ENCODE measurements at places on chromosomes 6 and 20. TPM values are rescaled to one million over a fixed set of nuclear protein-coding genes. Genes with fewer than 3 reads are reported as not detected.

Gene BNIP5
- polyA plus RNA-seq = not detected

Gene NKX2-2
- polyA plus RNA-seq = 0.22 TPM

Gene TRAPPC3L
- polyA plus RNA-seq = 0.66 TPM

Gene CENPW
- polyA plus RNA-seq = 38.3 TPM

Gene CDH26
- 1.6 TPM for polyA plus RNA-seq

Gene NKAIN4
- polyA plus RNA-seq = 9.6 TPM

Gene TSPO2
- 0.77 TPM for polyA plus RNA-seq

Gene PRPH2
- polyA plus RNA-seq = 3.7 TPM

Gene ZDHHC14
- polyA plus RNA-seq = 29.1 TPM

DNA sequence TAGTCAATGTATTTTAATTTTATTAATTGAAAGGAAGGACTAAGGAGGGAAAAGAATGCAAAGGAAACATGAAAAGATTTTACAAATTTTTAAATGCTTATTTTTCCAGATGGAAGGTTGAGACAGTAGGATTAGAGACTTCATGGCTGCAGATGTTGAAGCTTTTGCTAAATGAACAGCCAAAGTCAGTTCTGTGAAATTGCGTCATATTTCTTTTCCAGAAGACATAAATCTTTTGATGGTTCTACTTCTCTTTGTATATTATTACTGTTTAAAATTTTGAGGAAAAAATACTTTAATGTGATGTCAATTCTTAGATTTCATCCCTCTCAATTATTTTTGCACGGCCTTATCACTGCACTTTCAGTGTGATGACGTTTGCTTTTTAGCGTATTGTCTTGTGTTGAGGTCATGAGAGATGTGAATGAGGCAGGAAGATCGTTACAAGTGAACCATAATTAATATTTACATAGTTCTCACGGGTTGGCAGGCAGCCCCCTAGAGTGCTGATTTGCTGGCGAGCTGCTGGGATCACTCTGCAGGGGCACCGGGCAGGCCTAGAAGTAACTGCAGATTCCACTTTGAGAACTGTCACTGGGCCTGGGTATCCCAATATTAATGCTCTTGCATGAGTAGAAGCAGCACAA is 158.1 kb downstream of the TBXT start:
- DNase-seq = no peak

DNA sequence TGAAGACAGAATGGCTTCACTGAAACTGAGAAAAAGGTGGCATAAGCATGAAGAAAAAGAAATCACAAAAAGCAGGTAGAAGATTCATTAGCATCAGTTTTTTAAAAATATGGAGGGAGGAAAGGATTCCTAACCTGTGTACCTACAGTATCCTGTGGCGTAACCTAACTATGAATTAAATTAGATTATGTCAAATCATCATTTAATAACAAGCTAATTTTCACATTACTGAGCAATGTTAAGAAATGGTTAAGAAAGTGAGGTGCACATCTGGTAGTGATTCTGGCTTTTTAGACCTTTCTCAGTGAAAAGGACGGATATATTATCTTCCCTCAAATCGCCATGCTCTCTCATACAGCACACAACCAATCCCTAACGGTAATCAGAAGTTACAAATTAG is 12.5 kb downstream of the CD164 start:
- no peak for DNase-seq

DNA sequence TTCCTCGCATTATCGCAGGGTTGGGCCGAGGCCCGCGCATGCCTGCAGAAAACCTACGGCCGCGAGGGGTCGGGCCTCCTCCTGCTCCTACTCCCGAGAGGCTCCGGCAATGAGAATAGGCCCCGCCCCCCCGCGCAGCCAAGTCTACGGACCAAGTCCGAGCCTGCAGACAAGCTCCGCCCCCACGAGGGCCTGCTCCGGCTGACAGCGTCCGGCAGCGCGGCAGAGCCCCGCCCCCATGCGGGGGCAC is 3.1 kb upstream of the GPSM3 start:
- DNase-seq = peak; percentile 100

DNA sequence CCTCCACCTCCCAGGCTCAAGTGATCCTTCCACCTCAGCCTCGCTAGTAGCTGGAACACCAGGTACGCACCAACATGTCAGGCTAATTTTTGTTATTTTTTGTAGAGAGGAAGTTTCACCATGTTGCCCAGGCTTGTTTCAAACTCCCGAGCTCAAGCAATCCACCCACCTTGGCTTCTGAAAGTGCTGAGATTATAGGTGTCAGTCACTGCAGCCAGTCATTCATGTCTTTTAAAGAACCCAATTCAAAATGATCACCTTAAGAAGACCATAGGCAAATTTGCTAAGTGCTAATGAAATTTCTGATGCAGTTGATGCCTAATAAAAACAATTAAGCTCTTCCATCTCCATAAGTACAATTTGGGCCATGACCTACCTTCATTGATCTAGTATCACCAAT is 2.6 kb upstream of the VNN2 start:
- DNase-seq = no peak

DNA sequence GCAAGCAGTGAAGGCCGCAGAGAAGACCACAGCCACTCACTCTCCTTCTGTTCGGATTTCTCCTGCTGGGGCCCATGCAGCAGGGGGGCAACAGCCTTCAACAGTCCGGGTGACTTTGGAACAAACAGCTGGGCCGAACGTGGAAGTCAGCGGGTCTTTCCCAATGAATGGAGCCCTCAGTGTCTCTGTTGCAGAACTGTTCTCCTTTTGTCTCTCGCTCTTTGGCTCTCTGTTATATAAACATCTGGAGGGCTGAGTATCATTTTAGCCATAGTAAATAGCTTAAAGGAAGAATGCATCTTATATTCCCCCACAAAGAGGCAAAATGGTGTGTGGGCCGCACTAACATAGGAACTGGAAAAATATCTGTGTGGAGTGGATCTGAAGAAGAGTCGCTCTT is 136.7 kb upstream of the RALGAPA2 start:
- no peak for DNase-seq

DNA sequence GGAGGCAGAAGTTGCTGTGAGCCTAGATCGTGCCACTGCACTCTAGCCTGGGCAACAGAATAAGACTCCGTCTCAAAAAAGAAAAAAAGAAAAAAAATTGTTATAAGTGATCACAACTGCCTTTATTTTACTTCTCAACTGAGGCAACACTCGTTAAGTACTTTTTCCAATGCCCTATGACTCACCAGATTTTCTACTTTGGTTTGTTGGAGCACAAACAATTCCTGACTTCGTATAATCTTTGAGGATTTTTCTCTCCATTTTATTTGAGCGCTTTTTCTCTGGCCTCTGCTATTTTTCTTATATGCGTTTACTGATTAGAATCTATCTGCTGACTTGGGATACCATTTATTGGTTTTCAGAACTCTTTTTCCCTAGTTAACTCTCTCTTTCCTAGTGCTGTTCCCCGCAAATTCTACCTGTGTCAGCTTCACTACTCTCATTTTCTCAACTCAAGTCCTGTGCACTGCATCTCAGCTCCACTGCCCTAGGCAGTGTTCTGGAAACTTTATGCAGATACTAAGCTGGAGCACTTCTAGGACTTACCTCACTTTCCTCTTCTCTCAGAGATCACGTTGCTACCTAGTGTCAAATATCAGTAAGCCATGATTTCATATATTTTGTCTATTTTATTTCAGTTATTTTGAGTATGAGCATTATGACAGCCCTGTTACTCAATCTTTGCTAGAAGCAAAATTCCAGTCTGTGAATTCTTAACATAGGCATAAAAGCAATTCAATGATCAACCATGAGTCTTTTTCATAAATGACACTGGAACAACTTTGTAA is 1120.1 kb upstream of the CITED2 start:
- no peak for DNase-seq

DNA sequence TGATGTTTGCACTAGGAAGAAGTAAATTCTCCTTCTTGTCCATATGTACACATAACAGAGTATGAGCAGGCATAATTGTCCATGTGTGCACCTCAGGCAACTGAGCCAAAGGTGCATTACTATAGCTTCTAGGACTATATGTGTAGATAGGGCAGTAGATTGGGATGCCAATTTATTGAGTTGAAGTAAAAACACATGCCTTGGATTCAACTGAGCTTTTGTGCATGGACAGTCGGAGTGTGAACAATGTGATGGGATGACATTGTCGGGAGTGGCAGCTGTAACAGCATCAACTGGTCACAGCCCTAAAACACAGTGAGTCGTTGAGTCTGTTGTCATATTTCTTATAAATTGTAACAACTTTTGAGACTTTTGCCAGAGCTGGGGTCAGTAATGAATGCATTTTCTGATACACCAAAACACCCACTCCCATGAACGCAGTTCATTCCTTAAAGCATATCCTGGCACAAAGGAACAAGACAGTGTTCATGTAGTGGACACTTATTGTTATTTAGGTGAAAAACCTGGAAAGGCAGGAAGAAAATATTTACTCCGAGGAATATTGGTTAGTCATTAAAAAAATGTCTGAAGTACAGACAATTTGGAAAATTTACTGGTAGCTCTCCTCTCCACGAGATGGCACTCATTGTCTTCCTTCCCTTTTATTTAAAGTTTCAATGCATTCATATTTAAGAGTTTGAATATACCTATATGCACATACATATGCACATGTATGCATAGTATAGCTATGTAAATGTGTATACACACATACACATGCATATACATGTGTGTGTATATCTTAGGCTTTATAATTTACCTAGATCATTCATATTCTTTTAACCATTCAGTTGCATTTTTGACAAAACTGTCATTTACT is 302.0 kb upstream of the STXBP5 start:
- no peak for DNase-seq

DNA sequence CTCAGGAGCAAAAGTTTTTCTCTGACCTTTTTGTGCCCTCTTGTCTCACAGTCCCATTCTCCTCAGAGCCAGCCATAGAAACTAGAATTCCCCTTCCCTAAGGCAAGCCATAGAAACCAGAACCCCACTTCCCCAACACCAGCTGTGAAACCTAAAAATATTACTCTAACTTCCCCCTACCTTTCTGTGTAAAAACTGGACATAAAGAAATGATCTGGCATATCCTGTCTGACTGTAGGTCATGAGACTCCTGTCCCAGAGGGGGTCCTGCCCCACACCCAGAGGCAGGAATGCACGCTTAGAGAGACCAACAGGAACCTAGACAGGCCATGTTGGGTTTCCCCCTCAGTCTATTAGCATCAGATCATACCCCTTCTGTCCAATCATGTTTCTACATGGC is 140.6 kb upstream of the SLC22A16 start:
- no peak for DNase-seq

DNA sequence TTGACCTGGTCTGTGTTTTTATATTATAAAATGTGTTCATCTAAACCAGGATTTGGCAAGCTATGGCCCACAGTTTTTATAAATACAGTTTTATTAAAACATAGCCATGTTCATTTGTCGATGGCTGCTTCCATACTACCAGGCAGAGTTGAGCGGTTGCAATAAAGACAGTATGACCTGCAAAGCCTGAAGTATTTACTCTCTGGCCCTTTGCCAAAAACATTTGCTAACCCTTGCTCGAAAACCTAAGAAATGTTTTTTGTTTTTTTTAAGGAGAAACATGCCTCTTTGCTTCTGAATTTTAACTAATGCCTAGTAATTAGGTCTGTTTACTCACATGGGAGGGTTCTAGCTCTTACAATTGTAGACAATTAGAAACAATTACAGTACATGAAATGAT is 67.4 kb upstream of the SMIM28 start:
- peak; percentile 22 for DNase-seq

DNA sequence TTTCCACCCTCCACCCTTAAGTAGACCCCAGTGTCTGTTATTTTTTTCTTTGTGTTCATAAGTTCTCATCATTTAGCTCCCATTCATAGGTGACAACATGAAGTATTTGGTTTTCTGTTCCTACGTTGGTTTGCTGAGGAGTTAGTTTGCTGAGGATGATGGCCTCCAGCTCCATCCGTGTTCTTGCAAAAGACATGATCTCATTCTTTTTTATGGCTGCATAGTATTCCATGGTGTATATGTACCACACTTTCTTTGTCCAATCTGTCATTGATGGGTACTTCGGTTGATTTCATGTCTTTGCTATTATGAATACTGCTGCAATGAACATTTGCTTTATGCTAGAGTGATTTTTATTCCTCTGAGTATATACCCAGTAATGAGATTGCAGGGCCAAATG is 301.2 kb downstream of the ADGRG6 start:
- no peak for DNase-seq

GRCh38 chr6:46128476-46128875 is 1.3 kb upstream of the ENPP4 start:
- DNase-seq = no peak

- no peak for DNase-seq
Observed at GRCh38 chr6:37492991-37493660, 6.6 kb downstream of the CCDC167 start.

GRCh38 chr20:62589150-62589498 is 53.2 kb upstream of the SLCO4A1 start:
- DNase-seq = no peak

DNA sequence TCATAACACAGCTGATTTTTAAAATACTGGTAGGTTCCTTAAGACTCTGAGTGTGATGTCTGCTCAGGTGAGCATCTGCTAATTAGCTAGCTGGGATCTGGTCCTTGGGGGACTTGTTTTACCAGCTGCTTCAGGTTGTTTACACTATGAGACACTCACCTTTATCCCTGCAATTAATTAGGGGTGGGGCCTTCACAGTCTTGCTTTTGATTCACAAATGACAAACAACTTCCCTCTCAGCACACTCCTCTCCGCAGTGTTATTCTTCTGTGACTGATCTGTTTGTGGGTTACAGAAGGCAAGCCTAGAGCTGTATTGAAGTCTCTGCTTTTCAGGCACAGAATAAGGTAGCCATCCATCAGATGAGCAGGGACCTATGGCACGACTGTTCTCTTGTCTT is 62.0 kb upstream of the CD83 start:
- no peak for DNase-seq

DNA sequence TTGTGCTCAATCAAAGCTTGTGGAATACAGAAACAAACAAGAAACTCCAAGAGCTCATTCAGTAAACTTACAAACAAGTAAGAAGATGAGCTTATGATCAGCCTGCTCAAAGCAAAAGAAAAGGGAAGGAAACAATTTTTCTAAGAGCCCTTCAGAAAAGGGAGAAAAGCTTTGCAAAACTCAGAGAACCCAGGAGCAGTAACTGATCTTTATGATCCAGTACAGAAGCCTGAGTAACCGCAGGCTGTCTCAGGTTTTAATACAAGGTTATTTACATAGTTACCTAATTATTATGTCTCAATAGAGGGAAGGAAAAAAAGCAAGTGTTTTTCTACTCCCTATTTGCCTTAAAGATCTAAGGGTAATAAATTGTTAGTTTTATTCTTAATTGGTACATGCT is 226.5 kb downstream of the MAFB start:
- no peak for DNase-seq

GRCh38 chr6:136012198-136012887 is 160.8 kb downstream of the PDE7B start:
- no peak for DNase-seq

- no peak for DNase-seq
Observed at GRCh38 chr20:40942006-40942405, 86.6 kb upstream of the TOP1 start.

- DNase-seq = no peak
Observed at GRCh38 chr6:110944681-110945151, 13.8 kb upstream of the GTF3C6 start.

- no peak for DNase-seq
Observed at GRCh38 chr6:4774296-4774695, 1.9 kb upstream of the CDYL start.

Measured in right lung (tissue), 10 donors.